ENCODE measurements at places on chromosomes 16 and 17.
A peak's percentile ranks its signal among the peaks of the same experiment; 100 is the strongest.

DNA sequence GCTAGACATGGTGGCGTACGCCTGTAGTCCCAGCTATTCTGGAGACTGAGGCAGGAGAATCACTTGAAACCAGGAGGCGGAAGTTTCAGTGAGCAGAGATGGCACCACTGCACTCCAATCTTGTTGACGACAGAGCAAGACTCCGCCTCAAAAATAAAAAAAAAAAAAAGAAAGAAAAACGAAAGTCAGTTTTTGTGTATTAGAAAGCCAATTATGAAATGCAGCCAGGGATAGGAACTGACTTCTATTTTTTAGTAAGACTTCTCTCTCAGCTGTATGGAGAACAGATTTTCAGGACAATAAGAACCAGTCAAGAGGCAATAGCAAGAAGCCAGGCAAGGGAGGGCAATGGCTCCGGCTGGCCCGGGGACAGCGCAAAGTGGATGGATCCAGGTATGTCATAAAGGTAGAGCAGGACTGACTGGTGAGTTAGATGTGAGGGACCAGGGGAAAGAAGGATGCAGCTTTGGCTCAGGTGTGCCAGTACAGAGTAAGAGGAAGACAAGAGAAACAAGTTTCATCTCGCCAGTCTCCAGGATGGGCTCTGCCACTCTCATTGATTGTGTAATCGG lies 12.5 kb upstream of the CCL1 start:
- DNase-seq = no peak

DNA sequence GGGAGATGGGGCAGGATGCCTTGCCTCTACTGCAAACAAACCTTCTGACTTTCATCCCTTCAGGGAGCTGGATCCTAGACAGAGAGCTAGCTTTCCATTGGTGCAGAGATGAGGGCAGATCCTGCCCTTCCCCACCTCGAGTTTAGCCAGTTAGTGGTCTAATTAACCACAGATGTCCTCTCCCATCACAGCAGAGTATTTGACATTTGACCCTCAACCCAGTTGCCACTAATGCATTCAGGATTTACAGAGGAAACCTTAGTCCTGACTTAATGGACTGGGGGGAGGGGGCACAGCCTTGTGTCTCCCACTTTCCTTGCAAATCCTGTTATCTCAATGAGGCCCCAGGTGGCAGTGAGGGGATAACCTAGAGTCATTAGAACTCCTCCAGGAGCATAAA lies 10.2 kb downstream of the PIP4K2B start:
- no peak for DNase-seq

DNA sequence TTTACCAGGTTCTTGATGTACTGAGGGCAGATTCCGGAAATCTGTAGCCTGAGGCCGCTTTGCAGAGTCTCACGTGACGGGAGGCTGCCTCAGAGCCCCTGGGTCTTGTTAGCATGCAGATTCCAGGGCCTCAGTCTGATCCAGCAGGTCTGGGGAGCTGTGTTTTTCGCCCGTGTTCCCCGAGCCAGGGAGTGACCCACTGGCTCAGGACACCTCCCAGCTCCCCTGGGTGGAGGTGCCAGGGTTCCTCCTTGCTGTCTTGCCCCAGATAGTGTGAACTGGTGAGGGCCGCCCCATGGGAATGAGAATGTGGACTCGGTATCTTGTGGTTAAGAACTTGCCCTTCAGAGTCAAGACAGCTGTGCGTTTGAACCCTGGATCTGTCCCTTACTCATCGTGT lies 98.6 kb downstream of the OR1D5 start:
- no peak for DNase-seq

DNA sequence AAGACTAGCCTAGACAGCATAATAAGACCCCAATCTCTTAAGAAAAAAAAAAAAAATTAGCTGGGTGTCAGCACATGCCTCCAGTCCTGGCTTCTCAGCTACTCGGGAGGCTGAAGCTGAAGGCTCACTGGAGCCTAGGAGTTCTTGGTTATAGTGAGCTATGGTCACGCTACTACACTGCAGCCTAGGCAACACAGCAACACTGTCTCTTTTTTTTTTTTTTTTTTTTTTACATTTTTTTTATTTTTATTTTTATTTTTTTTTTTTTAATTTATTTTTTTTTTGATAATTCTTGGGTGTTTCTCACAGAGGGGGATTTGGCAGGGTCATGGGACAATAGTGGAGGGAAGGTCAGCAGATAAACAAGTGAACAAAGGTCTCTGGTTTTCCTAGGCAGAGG lies 4.1 kb downstream of the ORC6 start:
- no peak for DNase-seq

- DNase-seq = no peak
Measured at GRCh38 chr17:76920364-76921139, 52.3 kb downstream of the MGAT5B start.

GRCh38 chr16:55815320-55815719 lies 17.6 kb downstream of the CES1 start:
- DNase-seq = no peak

GRCh38 chr17:44530896-44531418 lies 26.3 kb upstream of the FZD2 start:
- DNase-seq = no peak

DNA sequence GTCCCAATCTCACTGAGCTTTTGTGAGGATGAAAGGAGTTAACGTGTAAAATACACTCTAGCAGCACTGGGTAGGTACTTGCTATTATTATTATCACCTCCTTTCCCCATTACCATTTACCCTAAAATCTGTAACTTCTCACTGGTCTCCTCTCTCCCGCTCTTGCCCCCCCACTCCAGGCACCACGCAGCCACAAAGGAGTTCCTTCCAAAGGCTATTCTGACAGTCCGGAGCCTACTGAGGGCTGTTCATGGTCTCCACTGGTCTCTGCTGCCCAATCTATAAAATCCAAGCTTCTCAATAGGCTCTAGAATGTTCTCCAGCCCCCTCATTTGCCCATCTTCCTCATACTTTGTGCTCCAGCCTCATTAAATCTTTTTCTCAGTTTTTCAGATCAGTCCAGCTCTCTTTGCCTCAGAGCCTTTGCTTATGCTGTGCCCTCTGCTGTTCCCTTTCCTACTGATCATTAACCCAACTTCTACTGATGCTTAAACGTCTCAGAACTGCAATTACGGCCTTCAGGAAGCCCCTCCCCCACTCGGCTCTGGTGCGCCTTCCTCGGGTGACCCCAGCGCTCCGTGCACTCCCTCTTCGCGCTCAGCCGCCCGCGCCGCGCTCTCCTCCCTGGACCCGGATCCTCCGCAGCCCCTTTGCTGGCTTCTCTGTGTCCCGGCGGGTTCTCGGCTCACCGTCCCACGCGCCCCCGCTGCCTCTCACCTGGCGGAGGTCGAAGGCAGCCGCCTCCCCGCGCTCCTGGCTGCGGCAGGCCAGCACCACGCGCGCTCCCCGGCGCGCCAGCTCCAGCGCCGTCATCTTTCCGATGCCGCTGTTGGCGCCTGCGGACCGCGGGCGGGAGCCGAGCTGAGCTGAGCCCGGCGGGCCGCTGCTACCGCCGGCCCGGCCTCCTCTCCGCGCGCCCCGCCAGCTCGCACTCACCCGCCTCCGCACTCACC lies 737 bp downstream of the DHRS13 start:
- DNase-seq = peak; percentile 5

- DNase-seq = peak; percentile 79
Measured at GRCh38 chr16:3282103-3282729, 1.1 kb upstream of the ZNF263 start.

GRCh38 chr16:85365120-85365519 lies 248.0 kb upstream of the GSE1 start:
- DNase-seq = no peak

DNA sequence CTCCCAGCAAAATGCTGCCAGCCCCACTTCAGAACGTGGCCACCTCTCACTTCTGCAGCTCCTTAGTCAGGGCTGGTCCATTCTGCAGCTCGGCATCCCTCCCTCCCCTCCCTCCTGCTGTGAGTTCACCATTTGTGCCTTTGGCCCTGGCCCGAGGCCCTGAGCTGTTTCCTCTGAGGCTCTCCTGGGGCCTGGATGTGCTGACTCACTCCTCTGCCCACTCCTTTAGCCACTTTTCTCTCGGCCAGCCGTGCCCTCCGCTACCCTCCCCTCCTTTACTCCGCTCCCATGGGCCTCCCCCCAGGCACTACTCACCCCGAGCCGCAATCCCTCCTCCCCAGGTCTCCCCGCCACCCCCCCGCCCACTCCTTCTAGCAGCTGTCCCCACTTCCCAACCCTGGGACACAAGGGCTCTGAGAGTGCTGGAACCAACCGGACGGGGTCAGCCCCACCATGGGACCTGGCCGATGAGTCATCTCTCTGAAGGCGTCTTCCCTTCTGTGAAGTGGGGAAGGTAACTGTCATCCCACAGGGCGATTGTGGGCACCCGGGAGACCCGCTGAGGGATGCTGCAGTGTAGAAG lies 11.5 kb downstream of the KCNG4 start:
- peak; percentile 3 for DNase-seq

DNA sequence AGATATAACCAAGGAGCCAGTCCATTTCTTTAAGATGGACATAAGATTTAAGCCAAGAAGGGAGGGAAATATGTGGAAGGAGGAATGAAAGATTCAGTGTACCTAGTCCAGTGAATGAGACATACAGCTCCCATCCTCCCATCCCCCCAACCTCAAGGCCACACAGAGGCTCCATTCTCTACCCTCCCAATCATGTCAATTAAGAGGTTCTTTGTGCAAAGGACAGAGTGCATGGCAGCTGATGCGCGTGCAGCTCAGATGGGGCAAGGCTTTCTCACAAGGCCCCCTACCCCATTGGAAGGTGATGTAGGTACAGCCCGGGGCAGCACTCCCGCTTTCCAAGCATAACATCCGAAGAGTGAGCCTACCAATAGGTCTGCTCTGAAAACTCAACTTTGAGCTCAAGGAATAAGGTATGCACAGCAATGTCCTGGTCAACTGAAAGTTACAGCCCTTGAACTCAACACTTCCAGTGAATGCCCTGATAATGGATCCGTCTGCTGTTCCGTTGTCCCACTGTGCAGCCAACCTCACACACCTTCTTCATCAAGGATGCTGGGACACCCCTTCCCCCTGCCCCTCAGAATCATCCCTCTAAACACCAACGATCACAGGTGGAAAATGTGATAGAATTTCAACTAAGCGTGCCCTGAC lies 458.1 kb downstream of the SOX9 start:
- DNase-seq = no peak

DNA sequence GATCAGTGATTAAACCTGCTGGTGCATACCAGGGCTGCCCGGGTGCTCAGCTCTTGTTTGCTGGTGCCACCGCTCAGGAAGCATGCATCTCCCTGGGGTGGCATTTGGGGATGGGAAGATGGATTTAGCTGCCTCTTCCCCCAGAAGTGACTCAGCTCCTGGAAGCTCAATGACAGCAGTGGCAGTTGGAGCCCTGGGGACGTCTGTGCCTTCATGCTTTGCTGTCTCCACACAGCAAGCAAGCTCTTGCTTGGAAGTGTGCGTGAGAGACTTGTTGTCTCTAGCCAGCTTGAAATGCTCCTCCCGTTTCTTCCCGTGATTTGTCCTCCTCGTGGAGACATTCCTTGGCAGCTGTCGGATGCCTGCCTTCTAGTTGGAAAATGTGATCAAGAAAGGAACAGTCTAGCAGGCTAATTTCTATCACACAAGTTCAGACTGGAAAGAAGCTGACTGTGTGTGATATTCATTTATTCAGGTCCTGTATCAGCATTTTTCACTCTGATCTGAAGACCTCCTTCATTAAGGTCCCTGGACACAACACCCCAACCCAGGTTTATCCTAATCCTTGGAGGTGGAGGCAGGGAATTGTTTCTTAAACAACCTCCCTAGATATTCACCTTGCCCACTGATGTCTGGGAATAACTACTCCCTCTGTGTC lies 73.0 kb downstream of the BMERB1 start:
- no peak for DNase-seq

- no peak for DNase-seq
Measured at GRCh38 chr16:12569061-12569460, 234.6 kb downstream of the CPPED1 start.

- no peak for DNase-seq
Measured at GRCh38 chr16:5895137-5895536, 797.5 kb upstream of the EEF2KMT start.

DNA sequence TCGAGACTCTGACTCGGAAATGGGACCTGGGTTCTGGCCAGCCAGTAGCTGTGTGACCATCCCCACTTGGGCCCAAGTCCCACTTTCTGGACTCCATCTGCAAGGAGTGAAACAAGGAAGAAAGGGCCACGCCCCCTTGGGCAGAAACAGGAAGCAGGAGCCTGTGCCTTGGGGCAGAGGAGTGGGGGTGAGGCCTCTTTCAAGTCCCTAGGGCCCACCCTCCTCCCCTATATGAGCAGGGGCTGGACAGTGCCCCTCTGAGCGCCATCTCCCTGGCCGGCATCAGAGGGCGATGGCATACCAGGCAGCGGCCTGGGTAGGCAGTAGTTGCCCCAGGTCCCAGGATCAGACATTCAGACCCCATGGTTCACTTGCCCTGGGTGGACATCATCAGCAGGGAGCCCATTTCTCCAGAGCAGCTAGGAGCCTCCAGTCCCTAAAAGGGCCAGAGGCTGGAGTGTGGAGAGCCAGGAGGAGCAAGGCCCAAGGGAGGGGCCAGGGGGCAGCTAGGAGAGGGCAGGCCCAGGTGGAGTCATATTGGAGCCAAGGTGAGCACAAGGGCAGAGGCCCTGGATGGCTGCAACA lies 7.1 kb downstream of the BCAR1 start:
- no peak for DNase-seq

DNA sequence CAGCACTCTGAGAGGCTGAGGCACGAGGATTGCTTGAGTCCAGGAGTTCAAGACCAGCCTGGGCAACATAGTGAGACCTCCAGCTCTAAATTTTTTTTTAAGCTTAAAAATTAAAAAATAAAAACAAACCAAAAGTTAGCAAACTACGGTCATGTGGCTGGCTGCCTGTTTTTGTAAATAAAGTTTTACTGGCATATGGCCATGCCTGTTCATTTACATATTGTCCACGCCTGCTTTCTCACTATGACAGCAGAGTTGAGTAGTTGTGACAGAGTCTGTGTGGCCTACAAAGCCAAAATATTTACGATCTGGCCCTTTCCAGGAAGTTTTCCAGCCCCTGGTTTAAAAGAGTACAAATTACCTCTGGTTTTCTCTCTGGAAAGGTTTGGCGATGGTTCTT lies 3.3 kb downstream of the SLX4 start:
- DNase-seq = no peak

GRCh38 chr16:80569440-80570105 lies 28.8 kb downstream of the DYNLRB2 start:
- DNase-seq = no peak

DNA sequence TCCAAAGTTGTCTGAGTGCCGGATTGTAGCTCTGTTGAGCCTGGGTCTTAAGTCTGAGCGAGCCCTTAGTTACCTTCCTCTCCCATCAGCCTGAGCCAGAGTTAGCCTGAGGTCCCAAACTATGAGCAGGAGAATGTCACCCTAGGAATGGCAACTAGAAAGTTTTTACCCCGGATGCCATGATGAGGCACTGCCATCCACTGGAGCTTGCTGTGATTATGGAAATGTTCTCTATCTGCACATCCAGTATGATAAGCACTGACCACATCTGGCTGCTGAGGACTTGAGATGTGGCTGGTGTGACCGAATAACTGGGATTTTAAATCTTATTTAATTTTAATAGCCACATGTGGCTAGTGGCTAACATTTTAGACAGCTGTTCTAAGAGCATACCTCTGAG lies 550.0 kb downstream of the CDH13 start:
- DNase-seq = no peak
